Stimulated activated CD4-positive, alpha-beta T cell treated with anti-CD3 and anti-CD28 coated beads, Interleukin-2, amount 100 ng/mL, for 48 hours (primary cell): ENCODE measurements at places on chromosomes 5 and 9.

DNA sequence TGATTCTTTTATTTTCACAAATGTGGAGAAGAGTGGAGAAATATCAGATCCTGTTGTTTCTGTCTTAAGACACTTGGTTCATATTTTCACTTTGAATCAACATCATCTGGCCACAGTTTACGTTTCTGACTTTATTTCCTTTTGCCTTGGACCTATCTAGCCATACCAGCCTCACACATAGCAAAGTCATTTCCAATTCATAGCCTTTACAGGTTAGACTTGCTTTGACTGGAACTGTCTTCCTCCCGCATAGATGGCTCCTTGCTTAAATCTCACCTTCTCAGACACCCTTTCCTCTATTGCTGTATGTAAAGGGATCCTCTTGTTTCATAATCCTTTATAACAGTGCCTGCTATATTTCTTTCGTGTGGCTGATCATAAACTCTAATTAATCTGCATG, 297.8 kb downstream of the SH3GL2 start:
- no peak for DNase-seq

DNA sequence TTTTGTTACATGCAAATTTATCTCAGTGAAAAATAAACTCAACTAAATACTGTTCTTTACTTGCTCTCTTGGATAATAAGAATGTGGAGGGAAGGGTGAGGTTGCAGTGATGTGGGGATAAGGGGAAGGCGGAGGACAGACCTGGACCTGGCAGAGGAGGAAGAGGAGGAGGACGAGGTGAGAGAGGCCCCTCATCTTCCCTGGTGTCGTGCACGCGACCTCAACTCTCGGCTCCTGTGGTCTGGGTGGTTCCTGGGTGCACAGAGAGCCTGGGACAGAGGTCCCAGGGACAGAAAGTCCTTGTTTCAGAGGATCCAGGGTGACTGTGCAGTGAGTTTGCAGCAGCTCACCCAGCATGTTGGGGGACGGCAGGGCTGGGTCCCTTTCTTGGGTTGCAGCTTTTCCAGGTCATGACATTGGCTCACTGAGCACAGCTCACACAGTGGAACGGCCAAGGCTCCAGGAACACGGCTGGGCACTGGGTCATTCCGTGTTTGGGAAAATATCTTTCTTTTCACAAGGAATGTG, 37.7 kb upstream of the LPCAT1 start:
- no peak for DNase-seq

DNA sequence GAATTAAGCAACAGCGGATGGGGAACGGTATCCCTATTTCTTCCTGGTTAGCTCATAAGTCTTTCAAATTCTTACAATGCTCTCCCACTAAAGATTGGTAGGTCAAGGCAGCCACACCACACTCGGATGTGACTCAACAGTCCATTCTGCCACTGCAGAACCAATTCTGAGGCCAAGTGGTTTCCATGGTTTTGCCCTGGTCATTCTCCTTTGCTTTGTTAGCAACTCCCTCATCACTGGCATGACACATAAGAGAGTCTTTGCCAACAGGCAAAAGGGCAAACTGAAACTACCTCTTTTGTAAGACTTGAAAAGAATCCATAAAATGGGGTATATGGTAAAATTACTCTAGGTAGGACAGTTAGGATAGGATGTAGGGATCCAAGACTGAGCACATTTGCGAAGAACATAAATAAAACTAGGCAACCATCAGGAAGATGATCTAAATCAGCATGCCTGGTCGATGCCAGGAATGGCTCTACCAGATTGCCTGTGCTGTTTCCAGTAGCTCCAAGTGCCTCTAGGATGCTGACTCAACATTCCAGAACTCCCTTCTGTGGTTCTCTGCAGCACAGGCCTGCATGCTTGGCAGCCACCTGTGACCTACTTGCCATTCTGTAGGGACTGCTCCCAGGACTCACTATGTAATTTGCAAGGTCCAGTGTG, 105.4 kb downstream of the DCP2 start:
- DNase-seq, result no peak

DNA sequence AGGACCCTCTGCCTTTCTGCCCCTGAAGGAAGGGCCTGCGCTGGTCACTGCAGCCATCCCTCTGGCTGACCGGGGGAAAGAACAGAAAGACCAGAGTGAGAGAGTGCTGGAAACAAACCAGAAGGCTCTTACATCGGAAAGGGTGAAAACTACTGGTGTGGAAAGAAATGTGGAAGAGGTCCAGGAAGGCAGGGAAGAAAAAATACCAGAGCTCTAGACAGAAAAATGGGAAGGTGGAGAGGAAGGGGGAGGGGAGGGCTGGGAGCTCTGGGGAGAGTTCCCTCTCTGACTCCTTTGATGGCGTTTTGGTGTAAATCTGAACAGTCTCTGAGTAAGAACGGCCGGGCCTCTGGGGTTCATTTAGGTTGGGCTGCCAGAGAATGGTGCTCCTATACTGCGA, 47.7 kb downstream of the COL23A1 start:
- DNase-seq, result no peak

- no peak for DNase-seq
These were observed 18.8 kb downstream of the TRIO start for GRCh38 chr5:14161825-14162556.

DNA sequence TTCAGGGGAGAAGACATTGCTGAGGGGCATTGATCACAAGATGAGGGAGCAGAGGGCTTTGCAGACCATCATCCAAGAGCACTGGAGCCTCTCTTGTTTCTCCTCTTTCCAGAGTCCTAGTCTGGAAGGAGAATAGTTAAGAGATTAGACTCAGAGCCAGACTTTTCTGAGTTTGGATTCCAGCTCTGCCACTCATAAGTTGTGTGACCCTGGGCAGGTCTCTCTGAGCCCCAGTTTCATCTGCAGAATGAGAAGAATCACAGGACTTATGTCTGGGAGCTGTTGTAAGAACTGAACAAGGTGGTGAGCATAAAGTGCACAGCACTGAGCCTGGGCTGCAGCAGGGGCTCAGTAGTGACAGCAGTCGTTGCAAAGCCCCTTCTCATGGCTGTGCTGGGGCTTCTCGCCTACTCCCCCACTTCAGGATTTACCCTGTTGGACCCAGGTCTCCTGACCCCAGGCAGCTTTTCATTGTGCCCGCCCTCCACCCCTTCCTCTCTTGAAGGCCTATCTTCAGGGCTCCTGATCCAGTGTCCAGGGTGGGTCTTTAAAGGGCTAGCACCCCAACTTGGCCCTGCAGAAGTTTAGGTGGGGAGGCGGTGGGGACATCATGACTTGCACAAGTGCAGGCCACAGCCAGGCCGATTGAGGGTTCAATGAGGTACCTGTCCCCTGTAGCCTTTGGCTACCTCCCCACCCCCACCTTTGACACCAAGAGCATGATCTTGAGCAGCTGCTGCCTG, 1.5 kb downstream of the SYNPO start:
- no peak for DNase-seq

DNA sequence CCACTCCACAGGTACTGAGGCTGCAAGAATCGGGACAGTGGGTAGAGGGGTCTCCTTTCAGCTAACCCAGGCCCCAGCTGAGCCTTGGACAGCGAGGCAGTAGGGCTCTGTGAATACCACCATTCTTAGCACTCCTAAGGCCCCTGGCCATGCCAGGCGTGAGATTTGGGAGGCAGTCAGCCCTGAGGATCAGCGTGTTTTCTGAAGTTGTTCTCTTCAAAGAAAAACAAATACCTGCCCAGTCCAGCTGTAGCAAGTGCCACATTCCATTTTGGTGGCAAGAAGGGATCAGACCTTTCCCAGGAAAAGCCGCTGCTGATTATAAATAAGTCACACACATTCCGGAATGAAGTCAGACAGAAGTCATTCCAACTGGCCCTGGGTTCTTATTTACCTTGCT, 47.8 kb downstream of the RALGPS1 start:
- DNase-seq, result no peak

- no peak for DNase-seq
These were observed 153.3 kb downstream of the EFNA5 start for GRCh38 chr5:107517185-107518033.

DNA sequence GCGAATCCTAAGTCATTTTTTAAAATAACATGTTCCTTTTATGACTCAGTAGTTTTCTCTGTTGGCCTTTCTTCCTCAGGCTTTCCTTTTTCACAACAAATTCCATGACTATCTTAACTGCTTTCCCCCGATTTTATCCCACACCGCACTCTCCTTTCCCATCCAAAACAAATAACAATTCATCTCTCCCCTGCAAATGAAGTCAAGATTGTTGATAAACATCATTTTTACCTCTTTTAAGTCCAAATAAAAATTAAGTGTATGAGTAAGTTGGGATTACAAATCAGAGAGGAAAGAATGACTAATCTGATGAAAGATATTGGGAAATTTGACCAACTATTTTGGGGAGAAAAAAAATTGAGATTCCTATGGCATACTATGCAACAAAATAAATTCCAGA, 47.3 kb downstream of the SEC61B start:
- DNase-seq, result no peak

DNA sequence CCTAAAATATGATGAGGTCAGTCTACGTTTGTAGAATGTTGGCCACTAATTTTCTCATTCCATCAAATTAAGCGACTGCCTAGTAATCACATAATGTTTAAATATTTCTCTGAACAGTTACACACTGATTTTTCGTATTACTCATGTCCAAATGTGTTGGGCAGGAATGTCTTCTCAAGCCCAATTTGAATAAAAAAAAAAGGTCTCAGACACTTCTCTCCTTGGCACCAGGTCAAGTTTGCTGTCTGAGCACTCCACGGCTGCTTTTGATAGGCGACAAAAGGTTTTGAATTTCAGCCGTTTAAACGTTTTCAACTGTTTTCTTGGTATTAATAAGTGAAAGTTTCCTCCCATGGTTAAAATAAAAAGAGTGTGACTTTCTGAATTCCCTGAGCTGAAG, 542.1 kb downstream of the IRX1 start:
- DNase-seq, result no peak

- DNase-seq, result no peak
These were observed 227.3 kb downstream of the EBF1 start for GRCh38 chr5:158872455-158872854.

DNA sequence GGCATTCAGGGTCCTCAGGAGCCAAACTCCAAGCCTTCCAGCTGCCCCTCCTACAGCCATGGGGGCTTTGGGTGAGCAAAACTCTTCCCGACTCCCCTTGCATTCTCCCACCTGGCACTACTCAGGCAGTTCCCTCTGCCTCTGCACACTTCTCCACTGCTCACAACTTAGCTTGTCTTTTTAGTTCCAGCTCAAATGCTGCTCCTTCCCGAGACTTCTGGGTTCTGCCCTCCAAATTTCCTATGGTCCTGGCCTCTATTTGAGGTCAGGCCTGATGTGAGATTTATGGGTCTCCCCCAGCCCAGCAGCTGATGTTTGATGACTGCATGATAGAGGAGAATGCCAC, 5.7 kb upstream of the SLC25A48 start:
- no peak for DNase-seq

DNA sequence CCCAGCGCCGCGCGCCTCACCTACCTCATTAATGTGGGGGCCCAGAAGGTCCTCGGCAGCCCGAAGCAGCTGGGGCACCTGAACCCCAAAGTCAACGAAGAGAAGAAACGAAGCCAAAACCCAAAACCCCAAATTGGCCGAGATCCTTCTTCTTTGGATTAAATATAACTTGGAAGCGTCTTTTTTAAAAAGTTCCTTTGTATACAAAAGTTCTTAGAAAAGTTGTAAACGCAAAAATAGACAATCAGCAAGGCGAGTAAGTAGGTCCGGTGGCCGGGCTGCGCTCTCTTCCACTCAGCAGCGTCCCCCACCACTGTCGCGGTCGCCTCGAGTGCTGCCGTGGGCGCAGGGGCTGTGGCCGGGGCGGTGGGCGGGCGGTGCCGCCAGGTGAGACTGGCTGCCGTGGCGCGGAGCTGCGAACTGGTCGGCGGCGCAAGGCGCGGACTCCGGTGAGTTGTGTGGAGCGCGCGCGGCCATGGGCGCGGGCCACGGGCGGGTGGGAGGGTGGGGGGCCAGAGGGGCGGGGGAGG, 360 bp downstream of the KLF4 start:
- no peak for DNase-seq

GRCh38 chr5:113047733-113048652, 71.4 kb downstream of the DCP2 start:
- DNase-seq, result no peak

GRCh38 chr5:112848116-112848811, 12.8 kb upstream of the SRP19 start:
- DNase-seq, result no peak
